ENCODE measurements at places on chromosomes 13 and 19. TPM values are rescaled to one million over a fixed set of nuclear protein-coding genes. Genes with fewer than 3 reads are reported as not detected.
A peak's percentile ranks its signal among the peaks of the same experiment; 100 is the strongest.

DNA sequence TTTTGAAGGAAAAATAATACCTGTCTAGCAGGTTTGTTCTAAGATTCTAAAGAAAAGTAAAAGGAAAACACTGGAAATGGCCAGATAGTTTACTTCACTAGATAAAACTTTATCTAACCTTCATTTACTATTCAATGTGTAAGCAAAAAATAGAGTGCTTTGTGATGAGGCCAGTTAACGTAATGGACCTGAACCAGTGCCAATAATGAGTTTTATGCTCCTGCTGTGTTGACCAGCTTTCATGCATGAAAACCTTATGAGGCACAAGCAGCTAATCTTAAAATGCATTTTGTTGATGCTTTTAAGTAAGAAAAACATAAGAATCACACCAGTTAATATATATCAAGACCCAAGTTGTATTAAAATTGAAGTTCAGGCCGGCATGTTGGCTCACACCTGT is 617.2 kb upstream of the GPC6 start:
- H3K4me3 ChIP-seq, result no peak overlapping the region
- no peaks in the 10 kb centered on the region for H3K27me3 ChIP-seq
- H3K4me1 ChIP-seq, result no peaks in the 10 kb centered on the region
- no peak for DNase-seq

The KLK12 gene
- not detected for total RNA-seq

GRCh38 chr19:34664168-34664567 is 12.8 kb downstream of the SCGB2B2 start:
- DNase-seq, result no peak
- H3K36me3 ChIP-seq, result no peaks in the 10 kb centered on the region
- H3K27ac ChIP-seq, result no peak overlapping the region
- H3K4me1 ChIP-seq, result peaks cover 23% of the 10 kb centered on the region
- no peak overlapping the region for H3K4me3 ChIP-seq

GRCh38 chr19:4910594-4911281 is 1.4 kb downstream of the UHRF1 start:
- peaks cover 7% of the 10 kb centered on the region for H3K27me3 ChIP-seq
- H3K27ac ChIP-seq, result no peak overlapping the region
- H3K36me3 ChIP-seq, result no peaks in the 10 kb centered on the region
- H3K4me3 ChIP-seq, result peak overlapping the region; percentile 55
- DNase-seq, result no peak

The GPR42 gene
- total RNA-seq, result not detected

The ZSCAN4 gene
- not detected for total RNA-seq

- peaks cover 66% of the 10 kb centered on the region for H3K4me1 ChIP-seq
- H3K4me3 ChIP-seq, result no peak overlapping the region
- no peaks in the 10 kb centered on the region for H3K36me3 ChIP-seq
- no peak for DNase-seq
These were observed 3.7 kb downstream of the PPP1R37 start for GRCh38 chr19:45096700-45097099.

DNA sequence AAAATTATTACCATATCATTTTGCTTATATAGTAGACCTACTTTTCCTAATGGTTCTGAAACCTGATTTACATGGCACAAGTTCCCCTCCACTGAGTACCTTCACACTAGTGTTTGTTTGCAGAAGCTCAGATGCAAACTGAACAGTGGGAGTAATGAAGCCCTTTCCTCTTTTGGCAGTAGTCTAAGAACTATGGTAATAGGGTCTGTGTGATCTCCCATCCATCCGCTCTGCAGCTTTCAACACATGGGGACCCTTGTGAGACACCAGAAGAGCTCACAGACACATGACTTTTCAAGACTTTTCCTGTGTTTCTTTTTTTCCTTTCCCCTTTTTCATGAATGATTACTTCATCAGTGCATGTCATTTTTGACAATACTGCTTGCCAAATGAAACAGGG is 336.0 kb downstream of the ATP8A2 start:
- H3K4me1 ChIP-seq, result no peaks in the 10 kb centered on the region
- H3K4me3 ChIP-seq, result no peak overlapping the region
- DNase-seq, result no peak
- no peaks in the 10 kb centered on the region for H3K36me3 ChIP-seq
- no peaks in the 10 kb centered on the region for H3K27me3 ChIP-seq
- no peak overlapping the region for H3K27ac ChIP-seq

- H3K4me1 ChIP-seq, result no peaks in the 10 kb centered on the region
- H3K27ac ChIP-seq, result no peak overlapping the region
- DNase-seq, result no peak
- H3K27me3 ChIP-seq, result no peaks in the 10 kb centered on the region
- no peak overlapping the region for H3K4me3 ChIP-seq
These were observed 28.7 kb upstream of the F2RL3 start for GRCh38 chr19:16860118-16860517.

GRCh38 chr13:100842136-100842535 is 167.5 kb upstream of the TMTC4 start:
- no peaks in the 10 kb centered on the region for H3K36me3 ChIP-seq
- H3K4me1 ChIP-seq, result no peaks in the 10 kb centered on the region
- H3K27me3 ChIP-seq, result no peaks in the 10 kb centered on the region
- no peak overlapping the region for H3K27ac ChIP-seq
- no peak for DNase-seq

DNA sequence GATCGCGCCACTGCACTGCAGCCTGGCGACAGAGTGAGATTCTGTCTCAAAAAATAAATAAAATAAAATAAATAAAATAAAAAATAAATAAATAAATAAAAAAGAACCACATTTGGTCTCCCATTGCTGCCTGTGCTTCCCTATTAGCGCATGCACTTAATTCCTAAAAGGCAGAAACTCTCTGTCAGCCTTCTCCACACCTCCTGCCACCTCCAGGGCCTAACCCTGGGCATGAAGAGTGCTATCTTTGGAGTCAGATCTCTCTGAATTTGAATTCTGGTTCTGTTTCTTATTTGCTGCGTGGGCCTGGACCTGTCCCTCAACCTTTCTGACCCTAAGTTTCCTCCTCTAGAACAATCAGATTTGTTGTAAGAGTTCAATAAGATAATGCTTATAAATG is 11.3 kb downstream of the NCAN start:
- H3K4me3 ChIP-seq, result no peak overlapping the region
- no peak overlapping the region for H3K27ac ChIP-seq
- H3K36me3 ChIP-seq, result no peaks in the 10 kb centered on the region
- no peak for DNase-seq
- H3K4me1 ChIP-seq, result no peaks in the 10 kb centered on the region

The SOX21 gene
- not detected for total RNA-seq

The ZNF8 gene
- total RNA-seq, result 7.6 TPM

- H3K36me3 ChIP-seq, result peaks cover 9% of the 10 kb centered on the region
- DNase-seq, result no peak
- H3K4me1 ChIP-seq, result peaks cover 27% of the 10 kb centered on the region
- no peaks in the 10 kb centered on the region for H3K27me3 ChIP-seq
- H3K4me3 ChIP-seq, result no peak overlapping the region
These were observed 1.9 kb upstream of the GTF2F1 start for GRCh38 chr19:6394831-6395230.

The FAM124A gene
- total RNA-seq, result 4.3 TPM

DNA sequence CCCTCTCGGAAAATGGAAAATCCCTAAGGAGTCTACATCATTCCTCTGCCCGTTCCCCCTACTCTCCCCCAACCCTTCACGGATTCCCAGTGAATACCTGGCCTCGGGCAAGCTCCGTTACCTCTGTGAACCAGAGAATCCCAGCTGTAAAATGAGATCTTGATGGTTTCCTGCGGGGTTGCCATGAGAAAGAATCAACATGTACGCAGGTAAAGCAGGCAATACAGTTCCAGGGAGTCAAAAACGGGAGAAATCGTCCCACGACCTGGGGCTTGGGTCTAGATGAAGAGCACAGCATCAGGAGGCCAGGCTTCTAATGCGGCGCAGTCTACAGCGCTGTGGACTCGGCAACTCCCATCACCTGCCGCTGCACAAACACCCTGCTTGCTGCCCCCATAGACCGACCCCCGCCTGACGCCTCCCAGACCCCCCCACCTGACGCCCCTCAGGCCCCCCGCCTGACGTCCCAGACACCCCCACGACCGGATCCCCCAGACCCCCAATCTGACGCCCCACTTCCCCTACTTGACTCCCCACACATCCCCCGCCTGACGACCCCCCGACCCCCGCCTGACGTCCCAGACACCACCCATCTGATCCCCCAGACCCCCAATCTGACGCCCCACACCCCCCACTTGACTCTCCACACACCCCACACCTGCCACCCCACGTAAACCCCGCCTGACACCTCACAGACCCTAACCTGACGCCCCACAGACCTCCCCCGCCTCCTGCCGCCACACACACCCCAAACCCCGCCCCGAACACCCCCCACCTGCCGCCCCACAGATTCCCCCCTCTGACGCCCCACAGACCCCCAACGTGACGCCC is 680 bp downstream of the LIG4 start:
- DNase-seq, result peak; percentile 49
- no peak overlapping the region for H3K4me3 ChIP-seq
- no peaks in the 10 kb centered on the region for H3K27me3 ChIP-seq

Data from upper lobe of left lung (tissue), 6 donors.